ENCODE measurements at places on chromosomes 2 and 18.

- DNase-seq = no peak
Measured at GRCh38 chr2:117273009-117273671, 541.4 kb upstream of the DDX18 start.

GRCh38 chr2:140353541-140353940, 1573.4 kb upstream of the NXPH2 start:
- DNase-seq = no peak

DNA sequence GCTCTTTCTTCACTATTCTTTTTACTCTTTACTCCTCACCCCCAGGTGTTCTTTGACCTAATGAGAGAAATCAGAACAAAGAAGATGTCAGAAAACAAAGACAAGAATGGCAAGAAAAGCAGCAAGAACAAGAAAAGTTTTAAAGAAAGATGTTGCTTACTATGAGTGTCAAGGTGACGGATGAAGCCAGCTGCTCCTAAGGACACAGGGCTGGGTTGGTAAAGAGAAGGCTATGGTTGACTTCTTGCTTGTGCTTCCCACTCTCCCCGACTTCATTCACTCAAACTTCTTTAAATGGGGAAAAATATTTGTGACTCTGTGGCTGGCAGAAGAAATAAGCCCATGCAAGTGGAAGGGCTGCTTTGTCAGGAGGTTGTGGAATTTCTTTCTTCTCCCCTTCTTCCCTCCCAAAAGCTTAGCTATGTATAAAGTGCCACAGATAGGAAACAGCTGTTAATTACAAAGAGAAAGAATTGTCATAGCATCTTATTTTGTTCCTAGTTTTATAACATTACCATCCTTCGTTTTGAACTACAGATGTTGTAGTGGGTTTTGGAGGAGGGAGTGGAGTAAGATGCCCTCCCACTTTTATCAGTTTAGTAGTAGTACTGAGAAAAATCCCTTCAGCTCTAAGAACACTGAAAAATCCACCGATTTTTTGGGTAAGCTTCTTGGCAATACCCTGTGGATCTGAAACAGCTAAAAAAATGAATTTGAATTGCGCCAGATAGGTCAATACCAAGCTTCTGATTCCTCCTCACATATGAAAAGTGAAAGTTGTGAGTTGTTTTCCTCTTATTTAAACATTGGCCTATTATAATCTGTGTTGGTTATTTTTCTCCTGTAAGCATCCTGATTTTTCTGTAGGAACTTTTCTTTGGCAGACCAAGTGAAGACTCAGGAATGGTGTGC, 40.7 kb downstream of the RALB start:
- DNase-seq = no peak

- DNase-seq = no peak
Measured at GRCh38 chr18:27240383-27240782, 55.3 kb upstream of the CHST9 start.

All from sciatic nerve (tissue), 2 donors.